ENCODE measurements at places on chromosomes 6 and 20. TPM values are rescaled to one million over a fixed set of nuclear protein-coding genes. Genes with fewer than 3 reads are reported as not detected.

HAO1 gene
- polyA plus RNA-seq = not detected

WFDC5 gene
- polyA plus RNA-seq = not detected

RIPOR3 gene
- 6.8 TPM for polyA plus RNA-seq

LTB gene
- 1.1 TPM for polyA plus RNA-seq

OR5V1 gene
- not detected for polyA plus RNA-seq

SLC35D3 gene
- polyA plus RNA-seq = 0.10 TPM

DNAH8 gene
- polyA plus RNA-seq = 0.49 TPM

HS3ST5 gene
- 0.84 TPM for polyA plus RNA-seq

PRKN gene
- 12.1 TPM for polyA plus RNA-seq

CST5 gene
- 0.35 TPM for polyA plus RNA-seq

TCP11 gene
- polyA plus RNA-seq = 2.2 TPM

SEMG1 gene
- not detected for polyA plus RNA-seq

UNC5CL gene
- 6.5 TPM for polyA plus RNA-seq

IP6K3 gene
- polyA plus RNA-seq = 1.1 TPM

DYNLT1 gene
- polyA plus RNA-seq = 182 TPM

LAMA4 gene
- 94.0 TPM for polyA plus RNA-seq

BPIFB2 gene
- not detected for polyA plus RNA-seq

RIPPLY2 gene
- polyA plus RNA-seq = 0.05 TPM

BHLHE23 gene
- polyA plus RNA-seq = not detected

GLP1R gene
- polyA plus RNA-seq = 0.64 TPM

CTAGE9 gene
- not detected for polyA plus RNA-seq

SLC44A4 gene
- 44.6 TPM for polyA plus RNA-seq

RIMS1 gene
- polyA plus RNA-seq = 2.0 TPM

SGK2 gene
- polyA plus RNA-seq = 36.8 TPM

APCDD1L gene
- polyA plus RNA-seq = 16.4 TPM

PLCB1 gene
- 53.5 TPM for polyA plus RNA-seq

FKBP1C gene
- polyA plus RNA-seq = 1.1 TPM

MPC1 gene
- 85.9 TPM for polyA plus RNA-seq

BMP5 gene
- 2.8 TPM for polyA plus RNA-seq

ZNF334 gene
- 28.8 TPM for polyA plus RNA-seq

FOXA2 gene
- polyA plus RNA-seq = 0.14 TPM

PKIB gene
- polyA plus RNA-seq = 2.6 TPM

MAFB gene
- 140 TPM for polyA plus RNA-seq

SRSF3 gene
- polyA plus RNA-seq = 597 TPM

CCN6 gene
- polyA plus RNA-seq = 3.6 TPM

PABPC1L gene
- polyA plus RNA-seq = 38.8 TPM

UBE3D gene
- polyA plus RNA-seq = 8.5 TPM

TBXT gene
- not detected for polyA plus RNA-seq

TRAPPC3L gene
- 0.73 TPM for polyA plus RNA-seq

CLDN20 gene
- 0.87 TPM for polyA plus RNA-seq

SLC35F1 gene
- polyA plus RNA-seq = 3.9 TPM

KCNK17 gene
- polyA plus RNA-seq = not detected

COL12A1 gene
- 141 TPM for polyA plus RNA-seq

ETV7 gene
- polyA plus RNA-seq = 0.11 TPM

RARS2 gene
- 60.6 TPM for polyA plus RNA-seq

SPATA2 gene
- polyA plus RNA-seq = 10.8 TPM

MYL9 gene
- 260 TPM for polyA plus RNA-seq

TMEM181 gene
- polyA plus RNA-seq = 26.3 TPM

LINC00237 gene
- polyA plus RNA-seq = not detected

ZNF311 gene
- polyA plus RNA-seq = 6.8 TPM

LRP11 gene
- polyA plus RNA-seq = 34.0 TPM

MGME1 gene
- polyA plus RNA-seq = 37.1 TPM

CHRNA4 gene
- polyA plus RNA-seq = 14.7 TPM
